ENCODE measurements at places on chromosomes 12 and 14.

DNA sequence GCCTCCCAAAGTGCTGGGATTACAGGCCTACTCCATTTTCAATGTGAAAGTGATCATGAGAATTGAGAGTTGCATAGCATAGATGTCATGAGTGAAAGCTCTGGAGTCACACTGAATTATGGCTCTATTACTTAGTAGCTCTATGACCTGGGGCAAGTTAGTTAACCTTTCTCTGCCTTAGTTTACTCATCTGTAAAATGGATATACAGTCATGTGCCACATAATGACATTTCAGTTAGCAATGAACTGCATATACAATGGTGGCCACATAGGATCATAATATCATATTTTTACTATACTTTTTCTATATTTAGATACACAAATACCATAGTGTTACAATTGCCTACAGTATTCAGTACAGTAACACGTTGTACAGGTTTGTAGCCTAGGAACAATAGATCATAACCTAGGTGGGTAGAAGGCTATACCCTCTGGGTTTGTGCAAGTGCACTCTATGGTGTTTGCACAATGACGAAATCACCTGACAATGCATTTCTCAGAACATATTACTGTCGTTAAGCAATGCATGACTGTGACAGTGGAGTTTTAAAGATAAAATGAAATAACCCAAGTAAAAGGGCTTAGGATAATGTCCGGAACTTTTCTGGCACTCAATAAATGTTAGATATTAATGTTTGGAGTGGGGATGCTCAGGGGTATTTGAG is 53.1 kb downstream of the ZFYVE26 start:
- no peak for DNase-seq

- DNase-seq = no peak
These were observed 181.4 kb upstream of the PWP1 start for GRCh38 chr12:107503887-107504885.

GRCh38 chr14:53470351-53471043 is 317.4 kb upstream of the DDHD1 start:
- DNase-seq = no peak

GRCh38 chr12:111766608-111767361 is at the start of gene ALDH2:
Gene ALDH2 (plus strand): TSS chr12:111766933. CDS start chr12:111766983, 50 bp downstream.
- no peak for DNase-seq

DNA sequence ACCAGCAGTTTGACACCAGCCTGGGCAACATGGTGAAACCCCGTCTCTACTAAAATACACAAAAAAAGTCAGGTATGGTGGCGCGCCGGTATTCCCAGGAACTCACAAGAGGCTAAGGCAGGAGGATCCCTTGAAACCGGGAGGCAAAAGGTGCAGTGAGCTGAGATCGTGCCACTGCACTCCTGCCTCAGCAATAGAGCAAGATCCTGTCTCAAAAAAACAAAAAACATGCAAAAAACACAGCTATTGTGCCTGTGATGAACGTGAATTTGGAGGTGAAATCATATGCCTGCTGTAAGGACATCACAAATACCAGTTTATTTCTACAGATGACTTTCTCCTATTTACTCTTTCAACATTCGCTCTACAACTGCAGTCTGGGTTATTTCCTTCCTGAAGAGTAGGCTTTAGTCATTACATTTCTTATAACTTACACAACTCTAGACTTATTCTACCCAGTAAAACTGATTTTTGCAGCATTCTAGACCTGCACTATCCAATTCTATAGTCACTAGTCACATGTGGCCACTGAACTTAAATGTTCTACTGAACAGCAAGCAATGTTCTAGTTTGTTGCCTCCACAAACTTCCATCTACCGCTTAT is 48.3 kb downstream of the HNRNPC start:
- peak; percentile 29 for DNase-seq

DNA sequence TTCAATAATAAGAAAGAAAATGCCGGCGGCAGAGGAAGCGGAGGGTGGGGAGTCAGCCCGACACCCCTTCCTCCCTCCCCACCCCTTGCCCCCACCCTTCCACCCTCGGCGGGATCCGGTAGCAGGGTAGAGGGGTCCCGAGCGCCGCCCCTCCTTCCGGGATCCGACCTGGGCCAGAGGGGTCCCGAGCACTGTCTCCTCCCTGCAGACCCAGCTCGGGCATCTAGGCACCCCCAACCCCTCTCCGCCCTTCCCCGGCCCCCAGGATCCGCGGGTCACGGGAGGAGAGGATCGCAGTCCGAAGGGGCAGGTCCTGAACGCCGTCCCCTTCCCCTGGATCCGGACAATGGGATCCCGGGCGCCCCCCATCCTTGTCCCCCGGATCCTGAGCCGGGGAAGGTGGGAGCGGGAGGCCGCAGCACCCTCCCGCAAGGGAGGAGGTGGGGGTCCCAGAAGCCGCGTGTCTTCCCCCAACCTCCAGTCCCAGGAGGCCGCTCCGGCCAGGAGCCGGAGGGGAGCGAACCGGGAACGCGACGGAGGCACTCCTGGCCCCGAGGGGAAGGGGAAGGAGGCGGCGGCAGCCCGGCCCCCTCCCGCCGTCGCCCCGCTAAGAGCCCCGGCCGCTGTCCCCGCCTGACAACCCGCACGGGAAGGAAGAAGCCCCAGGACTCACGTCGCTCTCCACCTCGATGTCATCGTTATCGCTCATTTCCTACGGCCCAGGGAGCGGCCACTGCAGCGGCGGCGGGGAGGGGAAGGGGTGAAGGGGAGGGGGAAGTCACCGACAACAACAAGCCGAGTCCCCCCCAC is 481 bp downstream of the MAX start:
- no peak for DNase-seq

DNA sequence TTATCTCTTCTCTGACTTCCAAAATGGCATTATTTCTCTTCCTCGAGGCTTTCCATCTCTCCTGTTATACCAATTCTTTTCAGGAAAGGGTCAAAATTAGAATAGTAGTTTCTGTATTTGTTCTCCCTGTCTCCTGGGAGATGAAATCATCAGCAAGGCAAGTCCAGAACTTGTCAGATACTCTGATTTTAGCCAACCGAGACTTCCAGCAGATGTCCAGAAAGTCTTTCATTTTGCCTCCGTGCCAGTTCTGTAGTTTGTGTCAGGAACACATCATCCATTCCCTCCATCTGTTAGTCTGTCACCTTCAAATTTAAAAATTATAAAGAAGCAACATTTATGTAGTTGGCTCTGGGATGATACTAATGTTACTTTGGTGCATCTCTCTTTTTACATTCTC is 275.7 kb downstream of the CCDC59 start:
- peak; percentile 1 for DNase-seq

DNA sequence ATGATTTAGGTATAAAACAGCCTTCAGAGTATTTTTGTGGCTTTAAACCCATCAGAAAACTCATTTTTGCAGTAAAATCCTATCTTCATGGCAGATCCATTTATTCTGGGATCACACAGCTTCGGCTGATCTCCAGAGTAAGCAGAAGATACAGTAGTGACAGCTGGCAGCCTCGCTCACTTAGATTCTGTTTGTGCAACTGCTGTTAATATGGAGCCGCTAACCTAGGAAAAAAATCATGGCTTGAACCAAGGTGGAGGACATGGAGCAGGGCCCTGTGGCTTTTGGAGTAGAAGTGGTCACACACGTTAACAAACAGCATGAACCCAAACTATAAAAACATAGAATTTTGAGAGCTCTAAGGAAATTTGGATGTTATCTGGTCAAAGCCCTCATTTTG is 137.2 kb upstream of the ARHGAP5 start:
- DNase-seq = no peak

GRCh38 chr14:32044454-32044853 is 32.6 kb upstream of the ARHGAP5 start:
- no peak for DNase-seq

DNA sequence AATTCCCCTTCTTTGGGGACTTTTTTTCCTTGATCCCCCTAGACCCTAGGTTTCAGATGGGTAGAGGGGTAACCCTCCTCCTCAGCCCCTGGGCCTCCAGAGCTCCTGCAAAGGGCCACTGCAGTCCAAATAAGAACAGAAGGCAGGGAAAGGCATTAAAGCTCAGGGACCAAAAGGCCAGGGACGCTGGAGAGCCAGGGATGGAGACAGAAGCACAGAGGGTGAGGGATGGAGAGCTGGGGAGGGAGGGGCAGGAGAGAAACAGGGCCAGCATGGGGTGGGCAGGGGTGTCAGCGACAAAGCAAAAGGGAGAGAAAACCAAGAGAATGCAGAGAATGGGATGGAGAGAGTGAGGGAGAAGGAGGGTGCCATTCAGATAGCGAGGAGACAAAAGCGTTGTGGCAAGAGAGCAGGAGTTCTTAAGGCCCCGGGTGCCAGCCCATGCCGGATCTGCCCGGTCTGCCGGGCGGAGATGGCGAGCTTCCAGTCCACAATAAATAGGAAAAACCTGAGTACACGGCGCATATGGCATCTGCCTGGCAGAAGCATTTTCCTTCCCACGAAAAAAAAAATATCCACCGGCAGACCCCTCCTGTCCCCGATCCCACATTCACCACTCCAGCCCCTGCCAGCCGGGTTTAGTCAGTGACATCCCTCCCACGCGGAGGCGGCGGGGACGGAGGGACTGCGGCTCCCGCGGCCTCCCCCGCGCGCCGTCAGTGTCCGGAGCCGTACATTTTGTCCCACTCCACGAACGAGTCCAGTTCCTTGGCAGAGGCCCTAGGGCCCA is 28.6 kb downstream of the FIGNL2 start:
- DNase-seq = no peak

DNA sequence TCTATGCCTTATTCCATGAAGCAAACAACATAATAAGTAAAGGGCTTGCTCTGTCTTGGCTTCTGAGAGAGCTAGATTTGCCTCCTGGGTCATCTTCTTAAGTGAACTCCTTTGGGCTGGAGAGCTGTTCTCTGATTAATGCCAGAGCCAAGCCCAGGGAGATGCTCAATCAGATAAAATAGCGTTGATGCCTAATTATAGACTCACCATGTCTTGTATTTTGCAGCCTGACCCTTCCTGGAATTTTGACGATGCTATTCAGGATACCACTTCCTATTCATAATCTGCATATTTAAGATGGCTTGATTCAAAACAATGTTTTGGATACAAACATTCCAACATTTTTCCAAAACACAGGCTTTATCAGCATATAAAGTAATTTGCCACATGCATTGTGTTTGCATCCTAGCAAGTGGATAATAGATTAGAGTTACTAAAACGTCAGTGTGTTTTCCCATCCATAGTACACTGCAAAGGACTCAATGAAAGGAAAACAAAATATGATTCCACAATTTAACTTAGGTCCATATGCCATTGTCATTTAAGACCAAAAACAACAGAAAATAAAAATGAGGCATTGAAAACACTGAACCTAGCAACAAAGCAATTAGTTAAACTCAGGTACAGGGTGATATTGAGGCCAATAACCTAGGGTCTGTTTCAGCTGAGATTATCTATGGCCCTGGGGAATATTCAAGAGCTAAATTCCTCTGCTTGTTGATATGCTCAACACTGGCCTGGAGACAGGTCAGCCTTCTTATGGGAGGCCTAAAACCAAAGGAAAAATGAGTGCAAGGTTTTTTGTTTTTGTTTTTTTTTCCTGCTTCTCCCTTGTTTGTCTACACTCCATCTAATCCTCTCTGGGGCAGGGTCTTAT is 184.2 kb upstream of the FOXN3 start:
- no peak for DNase-seq

GRCh38 chr12:109557805-109558204 is 15.5 kb downstream of the MMAB start:
- no peak for DNase-seq

DNA sequence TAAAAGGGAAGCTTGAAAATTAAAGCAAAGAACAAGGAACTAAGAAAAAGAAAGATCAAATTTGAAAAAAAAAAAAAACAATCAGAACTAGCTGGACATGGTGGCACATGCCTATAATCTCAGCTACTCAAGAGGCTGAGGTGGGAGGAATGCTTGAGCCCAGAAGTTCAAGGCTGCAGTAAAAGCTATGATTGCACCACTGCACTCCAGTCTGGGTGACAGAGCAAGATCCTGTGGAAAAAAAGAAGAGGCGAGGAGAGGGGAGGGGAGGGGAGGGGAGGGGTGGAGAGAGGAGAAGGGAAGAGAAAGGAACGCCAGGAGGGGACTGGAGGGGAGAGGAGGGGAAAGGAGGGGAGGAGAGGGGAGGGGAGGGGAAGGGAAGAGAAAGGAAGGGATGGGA is 43.0 kb downstream of the EEA1 start:
- no peak for DNase-seq

- DNase-seq = no peak
These were observed 6.7 kb upstream of the MORN3 start for GRCh38 chr12:121676190-121676589.

- DNase-seq = no peak
These were observed 125.5 kb downstream of the RPS29 start for GRCh38 chr14:49460662-49461061.

- no peak for DNase-seq
These were observed 51.6 kb upstream of the VRK1 start for GRCh38 chr14:96745500-96746051.

GRCh38 chr12:25417071-25417470 is 136.0 kb downstream of the LMNTD1 start:
- no peak for DNase-seq

DNA sequence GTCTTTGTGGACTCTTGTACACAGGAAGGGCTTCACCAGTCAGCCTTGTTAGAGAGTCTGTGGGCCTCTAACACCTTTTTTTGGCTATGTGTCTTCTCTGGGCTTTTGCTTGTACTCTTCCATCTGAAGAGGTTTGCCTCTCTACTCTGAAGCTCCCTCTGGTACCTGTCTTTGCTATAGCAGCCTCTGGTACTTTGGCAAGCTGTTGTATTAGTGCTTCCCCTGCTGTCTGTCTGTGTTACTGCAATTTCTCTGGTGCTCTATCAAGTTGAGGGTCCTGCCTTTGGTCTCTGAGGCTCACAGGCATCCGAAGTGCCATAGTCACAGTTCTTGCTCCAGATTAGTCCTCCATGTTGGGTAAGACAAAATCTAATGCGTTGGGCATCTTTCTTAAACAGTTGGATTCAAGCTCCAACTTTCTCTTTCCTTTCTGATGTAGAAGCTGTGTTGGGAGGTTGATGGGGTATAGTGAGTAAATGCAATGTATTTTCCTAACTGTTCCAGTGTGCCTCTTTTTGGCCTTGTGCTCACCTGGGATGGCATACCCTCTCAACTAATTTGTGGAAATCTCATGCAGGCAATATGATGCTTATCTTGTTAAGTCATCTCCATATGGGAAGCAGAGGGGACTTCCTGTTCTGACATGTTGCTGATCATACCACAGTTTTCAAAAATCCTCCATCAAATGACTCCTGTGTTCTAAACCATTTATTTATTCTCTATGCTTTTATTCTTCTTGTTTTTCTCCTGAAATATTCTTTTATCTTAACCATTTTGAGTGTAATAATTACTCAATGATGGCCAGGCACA is 88.8 kb downstream of the ATF7IP start:
- DNase-seq = peak; percentile 46

- peak; percentile 6 for DNase-seq
These were observed 208.3 kb downstream of the EXOC5 start for GRCh38 chr14:57060276-57060955.

DNA sequence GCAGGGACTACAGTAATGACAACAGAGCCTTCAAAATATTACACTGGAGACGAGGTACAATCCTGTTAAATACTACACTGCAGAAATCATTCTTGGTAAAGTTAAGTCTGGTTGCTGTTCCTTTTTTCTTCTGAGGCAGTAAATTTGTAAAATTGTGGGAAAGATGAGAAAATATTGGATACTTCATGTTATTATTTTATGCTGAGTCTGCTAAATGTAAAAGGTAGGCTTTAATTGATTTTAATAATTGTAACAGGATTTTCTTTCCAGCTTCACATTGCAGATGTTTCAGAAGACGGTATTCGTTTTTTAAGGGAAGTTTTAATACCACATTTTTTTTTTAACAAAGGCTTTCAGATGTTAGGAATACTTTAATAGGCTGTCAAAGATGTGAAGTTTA is 62.6 kb downstream of the WASHC4 start:
- no peak for DNase-seq

All from fibroblast of mammary gland (primary cell).